Activated CD4-positive, alpha-beta T cell treated with anti-CD3 and anti-CD28 coated beads for 36 hours (primary cell): ENCODE measurements at places on chromosomes 11 and 22. TPM values are rescaled to one million over a fixed set of nuclear protein-coding genes. Genes with fewer than 3 reads are reported as not detected.

DNA sequence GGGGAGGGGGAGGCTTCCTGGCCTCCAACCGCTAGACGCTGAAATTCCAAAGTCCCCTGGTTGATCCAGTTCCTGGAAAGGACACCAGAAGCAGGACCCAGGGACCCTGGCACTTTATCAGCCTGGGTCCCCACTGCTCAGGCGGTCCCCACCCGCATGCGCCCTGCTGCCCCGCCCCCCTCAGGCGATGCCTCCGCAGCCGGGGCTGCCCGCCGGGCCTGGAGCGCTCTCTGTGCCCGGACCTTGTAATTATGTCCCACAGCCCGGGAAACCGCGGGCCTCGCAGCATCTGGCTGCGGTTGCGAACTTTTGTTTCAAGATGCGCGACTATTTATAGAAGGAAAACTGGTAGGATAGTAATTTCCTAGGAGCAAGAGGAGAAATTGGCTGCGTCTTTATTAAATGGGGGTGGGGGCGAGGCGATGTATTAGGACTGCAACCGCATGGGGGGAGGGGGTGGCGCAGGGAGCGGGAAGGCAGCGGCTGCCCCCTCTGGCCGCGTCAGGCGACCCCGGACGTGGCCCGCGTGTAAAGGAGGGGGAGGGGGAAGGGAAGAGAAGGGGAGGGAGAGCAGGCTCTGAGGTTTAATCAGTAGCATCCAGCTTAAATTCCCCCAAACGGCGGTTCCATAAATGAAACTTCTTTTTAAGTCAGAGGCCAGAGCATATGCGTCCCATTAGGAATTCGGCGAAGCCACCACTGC, 6.1 kb downstream of the WNT7B start:
- peaks cover 45% of the 10 kb centered on the region for H3K27me3 ChIP-seq
- H3K4me1 ChIP-seq, result peaks cover 6% of the 10 kb centered on the region
- no peak overlapping the region for H3K27ac ChIP-seq
- no peak overlapping the region for H3K4me3 ChIP-seq
- no peak for DNase-seq

The FDXACB1 gene
- 6.0 TPM for total RNA-seq

The CFAP68 gene
- 49.7 TPM for total RNA-seq

GRCh38 chr22:38497869-38498268, 8.2 kb downstream of the DDX17 start:
- peaks cover 83% of the 10 kb centered on the region for H3K36me3 ChIP-seq
- DNase-seq, result no peak
- peaks cover 66% of the 10 kb centered on the region for H3K4me1 ChIP-seq

The MRPL21 gene
- 100 TPM for total RNA-seq

The MPZL2 gene
- 26.7 TPM for total RNA-seq

- DNase-seq, result no peak
- peaks cover 41% of the 10 kb centered on the region for H3K27me3 ChIP-seq
- H3K36me3 ChIP-seq, result no peaks in the 10 kb centered on the region
Observed at GRCh38 chr11:119147604-119148333, 1.1 kb upstream of the ABCG4 start.

DNA sequence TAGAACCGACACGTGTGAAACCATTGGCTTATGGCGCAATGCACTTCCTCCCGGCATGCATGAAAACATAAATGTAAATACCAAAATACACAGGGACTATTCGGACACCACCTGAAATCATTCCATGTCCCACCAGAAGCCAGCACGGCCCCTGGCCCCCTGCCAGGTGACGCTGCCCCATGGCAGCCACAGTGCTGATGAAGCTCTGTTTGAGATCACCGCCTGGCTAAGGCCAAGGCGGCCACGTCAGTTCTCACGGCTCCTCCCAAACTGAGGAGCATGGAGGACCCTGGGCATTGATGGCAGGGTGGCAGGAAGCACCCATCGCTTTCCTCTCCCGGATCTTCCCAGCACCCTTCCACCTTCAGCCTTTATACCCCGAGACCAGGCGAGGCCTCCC, 89.5 kb downstream of the CDKN1C start:
- no peak overlapping the region for H3K4me3 ChIP-seq
- no peak overlapping the region for H3K27ac ChIP-seq
- no peaks in the 10 kb centered on the region for H3K36me3 ChIP-seq

DNA sequence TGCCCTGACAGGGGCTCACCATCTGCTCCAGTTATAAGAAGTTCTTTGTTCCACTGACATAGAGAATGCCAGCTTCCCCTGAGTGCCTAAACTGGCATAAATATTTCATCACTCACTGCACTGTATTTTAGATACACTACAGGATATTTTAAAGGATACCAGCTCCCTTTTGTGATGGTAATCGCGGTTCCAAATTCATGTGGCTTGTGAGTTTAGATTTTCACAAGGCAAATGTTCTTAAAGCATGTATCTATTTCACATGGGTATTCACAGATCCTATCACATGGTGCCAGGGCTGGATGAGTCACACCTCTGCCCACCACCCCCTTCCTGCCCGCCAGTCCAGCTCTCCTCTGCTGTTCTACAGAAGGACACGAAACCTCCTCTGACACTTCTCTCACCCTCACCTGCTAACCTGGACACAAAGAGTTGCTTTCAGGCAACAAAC, 105.5 kb downstream of the KCNC1 start:
- H3K27me3 ChIP-seq, result no peaks in the 10 kb centered on the region
- no peaks in the 10 kb centered on the region for H3K36me3 ChIP-seq
- H3K4me1 ChIP-seq, result no peaks in the 10 kb centered on the region
- no peak overlapping the region for H3K4me3 ChIP-seq

GRCh38 chr22:43236411-43237166, 49.7 kb upstream of the TTLL12 start:
- DNase-seq, result no peak
- H3K4me1 ChIP-seq, result no peaks in the 10 kb centered on the region
- H3K36me3 ChIP-seq, result no peaks in the 10 kb centered on the region
- H3K27ac ChIP-seq, result no peak overlapping the region
- H3K4me3 ChIP-seq, result no peak overlapping the region

The XKR3 gene
- total RNA-seq, result not detected

- no peak overlapping the region for H3K4me3 ChIP-seq
- H3K27me3 ChIP-seq, result no peaks in the 10 kb centered on the region
- DNase-seq, result no peak
- H3K36me3 ChIP-seq, result no peaks in the 10 kb centered on the region
- H3K27ac ChIP-seq, result no peak overlapping the region
- peaks cover 12% of the 10 kb centered on the region for H3K4me1 ChIP-seq
Observed at GRCh38 chr11:76765863-76766350, 17.2 kb upstream of the TSKU start.
